ENCODE measurements at places on chromosomes 2 and 18.

- no peak for DNase-seq
Measured at GRCh38 chr2:154692927-154693326, 5.6 kb upstream of the KCNJ3 start.

- DNase-seq, result no peak
Measured at GRCh38 chr2:14994721-14995120, 362.2 kb downstream of the LRATD1 start.

DNA sequence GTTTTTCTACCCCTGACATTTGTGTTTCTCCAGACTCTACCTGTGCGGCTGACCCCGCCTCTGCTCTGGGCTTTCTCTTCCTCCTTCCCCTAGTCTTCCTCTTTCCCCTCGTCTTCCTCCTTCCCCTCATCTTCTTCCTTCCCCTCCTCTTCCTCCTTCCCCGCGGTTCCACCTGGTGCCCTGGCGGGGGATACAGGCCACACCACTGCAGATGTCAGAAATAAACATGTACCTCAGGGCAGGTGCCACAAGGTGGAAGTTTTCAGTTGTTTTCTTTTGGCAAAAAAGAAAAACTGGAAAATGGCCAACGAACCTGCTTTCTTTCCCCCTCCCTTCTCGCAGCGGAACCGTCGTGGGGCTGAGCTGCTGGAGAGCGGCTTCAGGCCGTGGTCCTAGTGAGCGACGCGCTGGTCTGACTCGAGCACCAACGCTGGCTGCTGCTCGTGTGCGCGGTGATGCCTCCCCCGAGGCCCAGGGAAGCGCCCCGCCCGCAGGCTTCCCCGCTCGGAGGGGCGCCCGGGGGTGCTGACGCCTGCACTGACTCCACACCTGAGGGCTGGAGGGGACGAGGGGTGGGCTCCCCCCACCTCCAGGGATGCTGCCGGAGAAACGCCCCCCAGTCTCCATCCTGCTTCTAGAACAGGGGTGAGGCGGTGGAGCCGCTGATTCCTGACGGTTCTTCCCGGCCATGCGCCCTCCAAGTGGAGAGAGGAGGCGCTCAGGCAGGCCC lies 83.7 kb upstream of the ZNF516 start:
- no peak for DNase-seq

DNA sequence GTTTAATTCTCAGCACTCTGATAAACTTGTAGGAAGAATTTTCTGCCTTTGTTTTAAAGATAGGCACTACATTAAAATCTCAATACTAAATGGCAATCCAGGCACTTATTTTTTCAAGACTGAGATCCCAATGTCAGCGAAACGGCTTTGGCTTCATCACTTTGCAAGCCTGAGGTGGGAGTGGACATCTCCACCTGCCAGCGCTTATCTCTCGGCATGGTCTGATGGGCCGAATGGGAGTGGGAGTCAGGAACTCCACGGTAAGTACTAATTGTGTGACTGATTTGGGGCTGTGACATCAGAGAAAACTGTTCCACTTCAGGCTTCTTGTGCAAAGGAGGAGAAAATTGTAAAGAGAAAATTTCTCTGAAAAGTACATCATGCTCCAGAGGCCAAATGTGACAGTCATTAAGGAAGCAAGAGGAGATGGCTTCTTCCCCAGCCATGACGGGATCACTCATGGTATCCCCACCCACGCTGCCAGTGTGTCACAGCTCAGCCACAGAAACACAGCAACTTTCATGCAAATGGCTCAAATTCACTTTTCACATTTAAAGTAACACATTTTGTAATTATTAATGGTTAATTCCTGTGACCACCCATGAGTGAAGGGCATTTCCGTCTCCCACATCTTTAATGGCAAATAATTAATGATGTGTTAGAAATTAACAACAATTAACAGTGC lies 385.5 kb upstream of the HNRNPA3 start:
- DNase-seq, result no peak

Data from GM03348 (cell line).